Myometrial cell (primary cell): ENCODE measurements at places on chromosomes 13 and 19. TPM values are rescaled to one million over a fixed set of nuclear protein-coding genes. Genes with fewer than 3 reads are reported as not detected.

CDC42EP5 gene
- total RNA-seq: 28.4 and 33.2 TPM in 2 replicates

MIR17HG gene
- 0.35 and 0.86 TPM in 2 replicates for total RNA-seq

GJB2 gene
- 1.4 and 3.2 TPM in 2 replicates for total RNA-seq

POLR1D gene
- 65.4 and 93.4 TPM in 2 replicates for total RNA-seq
